T-helper 2 cell (primary cell): ENCODE measurements at places on chromosomes 5 and 9.

GRCh38 chr5:174337276-174338184 lies 292.0 kb downstream of the NSG2 start:
- no peak for DNase-seq

- DNase-seq, result no peak
Measured at GRCh38 chr9:86175743-86176456, 76.5 kb upstream of the GOLM1 start.

GRCh38 chr5:56426693-56427092 lies 193.6 kb upstream of the ANKRD55 start:
- DNase-seq, result no peak

GRCh38 chr5:96315431-96315830 lies 117.6 kb downstream of the PCSK1 start:
- DNase-seq, result no peak

DNA sequence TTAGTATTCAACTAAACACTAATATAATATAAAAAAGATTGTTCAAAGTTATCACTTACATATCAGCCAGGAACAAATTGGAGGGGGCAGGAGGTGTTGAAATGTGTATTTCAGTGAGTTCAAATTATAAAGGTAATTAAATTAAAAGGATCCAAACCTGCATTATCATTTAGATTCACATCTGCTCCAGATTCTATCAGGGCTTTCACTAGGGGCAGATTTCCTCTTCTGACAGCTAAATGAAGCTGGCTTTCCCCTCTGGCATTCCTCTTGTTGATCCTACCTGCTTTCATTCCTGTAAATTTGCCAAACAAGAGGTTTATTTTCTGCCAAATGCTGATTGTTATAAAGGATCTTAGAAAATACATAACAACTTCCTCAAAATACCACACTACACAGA lies 86.3 kb upstream of the GCNT4 start:
- DNase-seq, result no peak

- no peak for DNase-seq
Measured at GRCh38 chr5:179176571-179177230, 116.5 kb downstream of the ZNF354C start.

DNA sequence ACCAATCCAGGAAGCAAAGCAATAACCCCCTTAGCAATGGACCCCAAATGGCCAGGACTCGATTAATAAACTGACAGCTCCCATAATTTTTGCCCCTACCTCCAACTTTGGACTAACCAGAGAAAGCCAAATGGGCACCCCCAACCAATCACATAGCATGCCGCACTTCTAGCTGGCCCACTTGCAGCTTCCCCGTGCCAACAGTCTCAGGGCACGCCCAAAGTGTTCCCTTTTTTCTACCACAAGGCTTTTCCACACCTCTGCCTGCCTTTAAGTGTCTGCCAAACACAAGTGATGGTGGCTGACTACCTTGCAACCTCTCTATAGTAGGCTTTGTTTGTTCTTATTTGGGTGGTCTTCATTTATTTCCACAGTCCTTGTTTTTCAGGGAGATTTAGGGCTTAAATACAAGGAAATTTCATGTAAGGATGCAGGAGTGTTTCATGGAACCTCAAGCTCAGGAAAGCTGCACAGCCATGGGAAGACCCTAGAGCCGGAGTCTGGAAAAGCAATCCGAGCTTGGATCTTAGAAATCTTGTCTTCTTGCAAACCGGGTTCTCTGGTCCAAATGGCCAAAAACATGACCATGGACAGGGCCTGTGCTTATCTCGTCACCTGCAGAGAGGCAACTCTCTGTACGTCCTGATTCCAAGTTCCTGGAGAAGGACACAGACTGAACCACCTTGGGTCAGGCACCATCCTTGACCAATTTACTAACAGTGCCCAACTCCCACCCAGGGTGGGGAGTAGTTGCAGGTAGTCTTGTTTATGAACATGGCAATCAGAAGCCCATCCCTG lies 89.2 kb downstream of the THBS4 start:
- DNase-seq, result no peak

DNA sequence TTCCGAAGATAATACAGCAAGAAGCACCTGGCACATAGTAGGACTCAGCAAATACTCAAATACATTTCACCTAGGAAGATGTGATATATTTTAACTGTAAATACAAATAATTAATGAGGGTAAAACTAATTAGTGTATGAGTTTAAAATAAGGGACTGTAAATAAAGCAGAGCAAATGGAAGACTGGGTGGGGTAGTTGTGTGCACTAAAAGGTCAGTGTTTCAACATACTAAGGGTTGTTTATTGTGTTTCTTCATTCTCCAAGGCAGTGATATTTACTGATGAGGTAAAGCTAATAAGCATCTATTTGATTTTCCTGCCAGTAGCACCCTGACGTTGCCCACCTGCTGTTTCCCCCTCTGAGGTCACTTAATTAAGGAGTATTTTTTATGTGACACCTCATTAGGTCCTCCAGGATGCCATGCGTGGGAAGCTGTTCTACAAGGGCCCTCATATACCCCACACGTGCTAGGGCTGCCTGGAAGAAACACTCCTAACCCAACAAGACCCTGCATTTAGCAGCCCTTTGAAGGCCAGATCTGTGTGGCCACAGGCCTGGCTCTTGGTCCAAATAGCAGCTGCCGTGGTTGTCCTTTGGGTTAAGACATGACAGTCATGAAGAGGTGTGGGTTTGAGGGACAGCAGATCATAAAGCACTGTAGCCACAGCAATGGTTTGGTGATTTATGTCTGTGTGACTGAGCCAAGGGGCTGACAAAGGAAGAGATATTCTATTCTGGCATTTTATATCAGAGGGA lies 97.5 kb upstream of the RPS23 start:
- no peak for DNase-seq

GRCh38 chr9:136784249-136784996 lies 6.7 kb upstream of the TMEM141 start:
- no peak for DNase-seq

DNA sequence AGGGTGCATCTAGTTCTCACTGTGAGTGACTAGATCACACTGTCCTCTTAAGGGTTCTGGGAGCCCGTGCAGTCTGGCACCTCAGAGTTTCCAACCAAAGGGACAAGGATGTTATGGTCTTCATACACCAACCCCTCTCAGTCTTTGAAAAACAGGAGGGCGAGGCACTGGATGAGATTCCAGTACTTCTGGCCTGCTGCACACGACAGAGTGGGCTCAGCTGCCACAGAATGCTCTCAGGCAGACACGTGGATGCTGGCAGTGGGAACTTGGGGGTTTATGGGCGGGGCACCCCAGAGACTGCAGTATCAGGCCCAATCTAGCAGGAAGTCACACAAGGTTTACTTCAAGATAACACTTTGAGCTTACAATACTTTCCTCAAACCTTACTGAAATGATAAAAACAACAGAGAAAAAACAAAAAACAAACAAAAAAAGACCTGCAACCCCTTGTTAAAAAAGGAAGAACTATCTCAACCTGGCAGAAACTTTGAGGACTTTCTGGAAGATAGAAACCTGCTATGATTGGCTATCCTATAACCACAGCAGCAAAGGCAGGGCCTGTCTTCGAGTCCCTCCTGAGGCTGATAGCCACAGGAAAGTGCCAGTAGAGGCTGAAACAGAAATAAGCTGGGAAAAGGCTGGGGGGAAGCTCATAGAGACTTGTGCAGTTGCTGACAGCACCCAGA lies 28.3 kb upstream of the TGFBR1 start:
- no peak for DNase-seq

DNA sequence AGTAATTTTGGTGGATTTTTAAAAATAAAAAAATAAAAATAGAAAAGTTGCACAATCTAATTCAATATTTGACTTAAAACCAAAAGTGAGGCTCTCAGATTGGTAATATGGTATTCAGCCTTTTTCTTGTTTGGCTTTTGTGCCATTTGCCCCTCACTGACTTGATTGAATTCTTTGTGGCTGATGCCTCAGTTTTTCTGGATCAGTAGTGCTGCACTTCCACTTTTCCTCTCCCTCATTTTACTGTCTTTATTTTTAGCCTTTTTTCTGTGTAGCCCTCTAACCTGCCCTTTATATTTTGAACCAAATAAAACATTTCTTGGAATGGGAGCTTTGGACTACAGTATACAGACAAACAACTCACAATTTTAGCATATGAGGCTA lies 3.8 kb upstream of the MSMP start:
- DNase-seq, result no peak

GRCh38 chr5:95471487-95471886 lies 80.3 kb downstream of the FAM81B start:
- DNase-seq, result no peak

DNA sequence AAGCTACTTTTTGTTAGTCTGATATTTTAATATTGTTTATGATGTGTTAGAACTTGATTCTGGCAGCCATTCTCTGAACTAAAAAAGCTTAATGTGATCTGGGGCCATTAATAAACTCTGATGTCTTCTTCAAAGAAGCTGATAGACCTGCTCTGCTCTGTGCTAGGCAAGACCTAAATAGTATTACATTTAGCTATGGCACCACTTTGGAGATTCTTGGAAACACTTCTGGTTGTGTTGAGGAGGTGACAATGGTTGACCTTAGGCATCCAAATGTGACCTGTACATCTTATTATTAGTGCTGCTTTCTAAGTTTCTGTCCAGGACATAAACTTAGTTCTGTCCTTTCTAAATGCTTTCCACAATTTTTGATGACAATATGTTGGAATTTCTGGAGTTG lies 21.7 kb upstream of the SCGB3A2 start:
- no peak for DNase-seq

DNA sequence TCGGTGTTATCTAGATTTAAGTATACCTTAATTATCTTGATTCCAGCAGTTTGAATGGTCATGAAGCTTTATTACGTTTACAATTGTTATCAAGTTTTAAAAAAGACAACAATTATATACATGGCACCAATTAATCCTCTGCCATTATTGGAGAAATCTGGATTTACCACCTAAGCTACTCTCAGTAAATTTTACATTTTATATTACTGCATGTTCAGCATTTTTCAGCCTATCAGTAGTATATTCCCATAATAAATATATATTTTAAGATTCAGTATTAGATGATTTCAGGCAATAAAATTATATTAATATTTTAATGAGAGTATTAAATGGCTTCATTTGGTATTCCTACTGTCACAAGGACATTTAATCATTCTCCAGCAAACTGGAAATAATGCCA lies 264.5 kb upstream of the PRDM9 start:
- DNase-seq, result no peak

GRCh38 chr5:170757182-170757601 lies 26.3 kb upstream of the GABRP start:
- DNase-seq, result no peak

- DNase-seq, result no peak
Measured at GRCh38 chr9:69622676-69623075, 49.5 kb downstream of the APBA1 start.

DNA sequence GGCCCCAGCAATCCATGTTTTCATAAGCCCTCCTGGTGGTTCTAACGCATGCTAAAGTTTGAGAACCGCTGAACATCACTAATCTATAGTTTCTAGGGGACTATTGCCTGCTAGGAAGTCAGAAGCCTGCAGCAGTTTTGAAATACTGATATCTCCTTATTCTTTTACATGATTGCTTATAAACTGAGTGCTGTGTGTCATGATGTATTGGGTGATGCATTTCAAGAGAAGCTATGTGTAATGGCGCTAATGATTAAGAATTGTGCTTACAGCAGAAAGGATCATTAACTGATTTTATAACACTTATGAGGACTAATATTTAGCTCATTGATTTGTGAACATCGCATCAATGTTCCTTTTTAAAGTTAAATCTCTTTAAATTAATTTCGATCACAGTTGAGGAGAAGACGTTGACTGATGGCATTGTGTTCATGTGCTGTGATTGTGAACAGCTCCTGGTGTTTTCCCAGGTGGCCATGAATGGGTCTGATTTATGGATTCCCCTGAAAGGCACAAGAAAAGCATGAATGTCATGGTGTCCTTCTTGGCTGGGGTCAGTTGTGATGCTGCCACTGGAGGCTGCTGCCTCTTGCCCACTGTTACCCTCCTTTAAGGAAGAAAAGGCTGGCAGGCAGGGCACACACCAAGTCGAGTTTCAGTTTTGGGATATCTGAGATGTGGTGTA lies 12.0 kb upstream of the DAP start:
- no peak for DNase-seq

DNA sequence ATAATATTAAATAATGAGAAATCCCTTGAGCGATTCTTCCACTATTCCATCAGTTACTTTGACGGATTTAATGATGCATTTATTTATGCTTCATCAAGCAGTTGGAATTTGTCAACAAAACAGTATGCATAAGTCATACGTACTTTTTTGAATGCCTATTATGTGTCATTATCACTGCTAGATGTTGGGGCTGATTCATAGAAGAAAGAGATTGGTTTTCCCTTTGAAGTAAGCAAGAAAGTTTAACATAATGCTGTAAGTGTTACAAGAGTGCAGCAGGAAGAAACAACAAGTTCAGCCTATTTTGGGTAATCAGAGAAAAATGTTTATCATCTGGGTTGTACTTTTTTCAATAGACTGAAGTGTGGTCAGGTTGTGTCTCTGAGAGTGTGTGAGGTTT lies 121.2 kb upstream of the RANBP3L start:
- no peak for DNase-seq

GRCh38 chr9:127828262-127829031 lies 25.8 kb downstream of the FPGS start:
- DNase-seq, result no peak

DNA sequence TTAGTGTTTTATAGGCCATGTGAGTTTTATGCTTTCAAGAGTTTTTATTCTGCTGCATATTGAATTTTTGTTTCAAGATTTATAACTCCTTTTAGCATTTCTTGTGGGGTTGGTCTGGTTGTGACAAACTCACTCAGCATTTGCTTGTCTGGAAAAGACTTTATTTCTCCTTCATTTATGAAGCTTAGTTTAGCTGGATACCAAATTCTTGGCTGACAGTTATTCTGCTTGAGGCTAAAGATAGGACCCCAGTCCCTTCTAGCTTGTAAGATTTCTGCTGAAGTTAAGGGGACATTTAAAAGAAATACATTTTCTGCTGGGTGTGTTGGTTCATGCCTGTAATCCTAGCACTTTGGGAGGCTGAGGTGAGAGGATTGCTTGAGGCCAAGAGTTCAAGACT lies 36.8 kb downstream of the IQGAP2 start:
- DNase-seq, result no peak

- no peak for DNase-seq
Measured at GRCh38 chr9:72119853-72120252, 29.4 kb upstream of the GDA start.

- DNase-seq, result no peak
Measured at GRCh38 chr5:90709323-90710155, 150.9 kb downstream of the ADGRV1 start.

DNA sequence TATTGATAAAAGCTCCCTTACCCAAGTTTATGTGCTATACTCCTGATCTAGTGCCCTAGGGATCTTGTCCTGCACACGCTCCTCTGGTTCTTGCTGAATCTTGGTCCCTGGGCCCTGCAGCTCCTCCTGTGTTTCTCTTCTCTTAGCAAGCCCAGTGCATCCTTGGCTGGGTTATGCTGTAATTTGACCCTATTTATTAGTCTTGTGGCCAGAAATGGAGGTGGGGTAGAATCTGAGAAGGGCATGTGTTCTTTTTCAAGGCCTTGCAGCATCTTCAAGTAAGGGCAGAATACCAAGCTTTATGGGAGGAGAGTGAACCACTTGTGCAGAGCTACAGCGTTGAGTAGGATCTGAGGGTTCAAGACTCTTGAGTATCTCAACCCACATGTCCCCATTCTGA lies 366.8 kb downstream of the FAM170A start:
- DNase-seq, result no peak
